ENCODE measurements at places on chromosomes 7 and 10.

- DNase-seq: no peak
Observed at GRCh38 chr7:21106296-21106732, 319.6 kb upstream of the SP8 start.

DNA sequence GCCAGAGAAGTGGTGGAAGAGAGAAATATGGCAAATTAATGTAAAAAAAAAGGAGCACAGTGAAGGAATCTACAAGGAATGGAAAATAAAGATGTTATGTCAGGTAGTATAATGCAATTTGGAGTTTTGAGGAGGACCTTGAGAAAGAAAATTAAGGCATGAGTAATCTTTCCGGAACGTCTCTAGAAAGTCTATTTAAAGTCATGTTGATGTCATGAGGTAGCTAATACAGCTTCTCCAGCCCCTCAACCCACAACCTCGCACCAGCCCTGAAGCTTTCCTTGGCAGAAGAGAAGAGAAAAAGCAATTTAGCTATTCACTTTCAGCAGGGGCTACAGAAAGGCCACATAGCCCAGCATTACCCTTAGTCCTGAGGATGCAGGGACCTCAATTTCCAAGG lies 22.5 kb downstream of the TRDMT1 start:
- no peak for DNase-seq

GRCh38 chr10:95354110-95354509 lies 63.3 kb upstream of the PDLIM1 start:
- DNase-seq: no peak

- no peak for DNase-seq
Observed at GRCh38 chr10:10911035-10911434, 106.6 kb upstream of the CELF2 start.

DNA sequence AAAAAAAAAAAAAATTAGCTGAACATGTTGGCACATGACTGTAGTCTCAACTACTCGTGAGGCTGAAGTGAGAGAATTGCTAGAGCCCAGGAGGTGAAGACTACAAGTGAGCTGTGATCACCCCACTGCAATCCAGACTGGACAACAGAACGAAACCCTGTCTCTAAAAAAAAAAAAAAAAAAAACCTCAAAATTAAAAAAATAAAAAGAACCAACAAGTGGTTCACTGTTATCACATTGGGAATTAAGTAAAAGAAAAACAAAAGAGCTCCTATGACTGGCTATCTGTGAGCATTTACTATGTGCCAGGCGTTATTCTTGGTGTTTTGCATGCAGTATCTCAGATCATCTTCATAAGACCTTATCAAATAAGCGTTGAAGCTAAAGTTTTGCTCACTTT lies 66.0 kb downstream of the ANLN start:
- no peak for DNase-seq

DNA sequence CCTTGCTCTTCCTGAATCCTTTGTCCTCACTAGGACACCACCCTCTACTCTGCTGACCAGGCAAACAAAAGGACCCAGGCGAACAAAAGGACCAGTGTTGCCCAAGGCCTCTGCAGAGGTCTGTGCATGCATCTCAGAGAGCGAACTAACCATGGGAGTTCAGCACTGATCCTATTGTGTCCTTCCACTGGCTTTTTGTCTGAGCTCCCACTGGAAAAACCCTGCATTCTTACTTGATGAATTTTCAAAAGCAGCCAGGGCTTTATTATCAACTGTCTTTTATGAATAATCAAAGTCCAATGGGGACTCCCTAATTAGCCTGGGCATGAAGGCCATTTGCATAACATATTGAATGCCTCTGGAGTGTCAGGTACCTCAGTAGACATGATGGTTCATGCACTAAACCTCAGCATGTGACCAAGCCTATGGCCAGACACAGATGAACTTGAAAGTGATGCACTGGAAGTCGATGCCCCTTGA lies 140.6 kb downstream of the KCNMA1 start:
- no peak for DNase-seq

GRCh38 chr10:113893570-113893969 lies 39.1 kb downstream of the NHLRC2 start:
- DNase-seq: no peak

DNA sequence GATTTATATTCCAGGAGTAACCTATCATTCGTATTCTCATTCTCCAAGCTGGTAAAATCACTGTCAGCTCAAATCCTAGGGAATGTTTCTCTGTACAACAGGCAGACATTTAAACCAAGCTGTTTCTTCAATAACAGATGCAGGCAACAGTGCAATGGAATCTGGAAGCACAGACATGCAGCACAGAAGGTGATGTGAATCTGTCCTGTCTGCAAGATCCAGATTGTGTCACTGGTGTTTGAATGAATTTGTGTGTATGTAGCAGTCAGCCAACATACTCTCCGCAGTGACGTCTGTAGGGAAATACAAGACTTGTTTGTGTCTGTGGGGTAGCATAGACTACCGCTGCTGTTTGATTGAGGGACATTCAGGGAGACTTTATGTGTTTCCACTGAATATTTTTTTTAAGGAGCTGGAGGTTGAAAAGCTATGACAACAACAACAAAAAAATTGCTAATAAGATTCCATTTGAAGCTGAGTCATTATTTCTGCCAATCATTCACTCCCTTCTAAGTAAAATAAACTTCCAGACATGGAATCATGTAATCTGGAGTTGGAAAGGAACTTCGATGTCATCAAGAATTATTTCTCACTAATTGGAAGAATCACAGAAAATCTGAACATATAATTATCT lies 122.9 kb upstream of the MYO3A start:
- DNase-seq: no peak

DNA sequence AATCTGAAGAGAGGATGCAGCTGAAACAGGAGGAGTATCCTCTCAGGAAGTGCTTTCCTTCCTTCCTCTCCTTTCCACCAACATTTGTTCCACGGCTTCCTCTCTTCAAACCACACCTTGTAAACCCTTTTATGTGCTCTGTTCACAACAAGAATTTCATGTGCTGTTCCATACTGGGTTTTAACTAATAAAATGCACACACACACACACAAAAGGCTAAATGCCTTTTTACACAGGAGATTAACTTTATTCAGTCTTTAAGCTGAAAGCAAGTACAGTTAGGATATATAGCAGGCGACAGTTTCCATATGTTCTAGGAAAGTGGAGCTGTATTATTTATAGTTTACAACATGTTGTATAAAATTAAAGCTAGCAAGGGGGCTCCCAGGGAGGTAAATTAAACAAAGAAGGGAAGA lies 106.7 kb downstream of the REEP3 start:
- no peak for DNase-seq

DNA sequence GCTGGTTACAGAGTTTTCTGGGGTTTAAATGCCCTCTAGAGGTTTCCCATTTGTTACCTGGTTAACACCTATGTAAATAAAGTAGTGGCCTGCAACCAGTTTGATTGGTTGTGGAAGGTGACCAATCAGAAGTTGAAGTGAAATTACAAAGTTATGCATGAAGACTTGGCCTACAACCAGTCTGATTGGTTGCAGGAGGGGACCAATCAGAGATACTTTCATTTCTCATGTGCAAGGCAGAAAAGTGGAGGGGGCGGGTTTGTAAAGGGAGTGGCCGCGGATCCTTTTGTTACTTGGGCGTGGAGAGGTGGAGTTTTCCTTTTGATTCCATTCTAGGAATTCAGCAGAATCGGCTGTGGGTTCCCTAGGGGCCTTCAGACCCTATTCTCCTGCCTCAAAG lies 80.8 kb downstream of the SEC23IP start:
- no peak for DNase-seq

GRCh38 chr10:105146436-105146835 lies 505.3 kb downstream of the SORCS3 start:
- no peak for DNase-seq

DNA sequence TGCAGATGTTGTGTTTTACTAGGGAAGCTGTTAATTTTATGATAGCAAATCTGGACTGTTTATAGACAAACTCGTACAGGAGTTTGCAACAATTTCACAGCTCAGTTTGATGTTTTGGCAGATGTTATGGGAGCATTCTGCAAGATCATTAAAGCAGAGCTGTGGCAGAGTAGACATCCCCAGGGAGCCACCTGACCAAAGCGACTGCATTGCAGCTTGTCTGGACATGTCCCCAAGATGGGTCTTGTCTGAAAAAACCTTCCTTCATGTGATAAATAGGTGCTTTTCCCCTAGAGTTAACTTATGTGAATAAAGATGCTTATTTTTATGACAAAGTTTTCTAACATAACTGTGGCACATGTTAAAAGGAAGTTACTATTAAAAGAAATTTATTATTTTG lies 91.2 kb upstream of the GPR141 start:
- no peak for DNase-seq

GRCh38 chr10:34045571-34046190 lies 711.2 kb upstream of the NRP1 start:
- DNase-seq: no peak

GRCh38 chr10:27319752-27320431 lies 79.3 kb upstream of the ACBD5 start:
- peak; percentile 5 for DNase-seq

GRCh38 chr7:84665339-84665738 lies 470.8 kb upstream of the SEMA3A start:
- DNase-seq: no peak

DNA sequence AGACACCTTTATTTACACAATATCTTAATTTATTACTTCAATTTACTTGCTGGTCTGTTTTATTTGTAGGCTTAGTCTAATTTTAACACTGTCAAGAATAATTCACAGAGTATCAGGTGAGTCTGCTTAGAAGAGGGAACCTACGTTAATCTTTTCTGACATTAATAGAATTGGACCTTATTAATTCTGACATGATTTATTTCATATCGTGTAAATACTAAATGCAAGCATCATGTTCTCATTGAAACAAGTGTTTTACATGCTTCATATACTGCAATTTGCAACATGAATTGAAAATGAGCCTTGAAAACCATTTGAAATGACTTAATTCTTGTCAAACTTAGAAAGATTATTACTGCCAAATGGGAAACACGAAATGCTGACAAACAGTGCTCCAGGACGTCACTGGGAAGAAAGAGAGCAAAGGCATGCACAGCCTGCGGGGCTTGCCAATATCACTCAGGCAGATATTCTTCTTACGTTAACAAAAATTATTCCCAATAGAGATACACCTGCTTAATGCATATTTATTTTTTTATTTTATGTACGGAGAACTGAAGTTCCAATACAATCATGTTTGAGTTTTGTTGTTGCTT lies 282.0 kb upstream of the AKR1E2 start:
- no peak for DNase-seq

DNA sequence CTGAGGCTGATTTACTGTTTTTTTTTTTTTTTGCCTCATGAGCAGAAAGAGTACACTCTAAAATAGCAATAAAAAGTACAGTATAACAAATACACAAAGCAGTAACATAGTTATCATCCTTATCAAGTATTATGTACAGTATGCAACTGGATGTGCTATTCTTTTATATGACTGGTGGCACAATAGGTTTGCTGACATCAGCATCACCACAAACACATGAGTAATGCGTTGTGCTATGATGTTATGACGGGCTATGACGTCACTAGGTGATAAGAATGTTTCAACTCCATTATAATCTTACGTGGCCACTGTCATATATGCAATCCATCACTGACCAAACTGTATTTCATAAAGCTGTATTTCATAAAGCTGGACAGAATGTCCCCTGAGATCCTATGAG lies 189.2 kb upstream of the GLI3 start:
- no peak for DNase-seq

- no peak for DNase-seq
Observed at GRCh38 chr10:58932577-58933314, 243.7 kb upstream of the PHYHIPL start.

DNA sequence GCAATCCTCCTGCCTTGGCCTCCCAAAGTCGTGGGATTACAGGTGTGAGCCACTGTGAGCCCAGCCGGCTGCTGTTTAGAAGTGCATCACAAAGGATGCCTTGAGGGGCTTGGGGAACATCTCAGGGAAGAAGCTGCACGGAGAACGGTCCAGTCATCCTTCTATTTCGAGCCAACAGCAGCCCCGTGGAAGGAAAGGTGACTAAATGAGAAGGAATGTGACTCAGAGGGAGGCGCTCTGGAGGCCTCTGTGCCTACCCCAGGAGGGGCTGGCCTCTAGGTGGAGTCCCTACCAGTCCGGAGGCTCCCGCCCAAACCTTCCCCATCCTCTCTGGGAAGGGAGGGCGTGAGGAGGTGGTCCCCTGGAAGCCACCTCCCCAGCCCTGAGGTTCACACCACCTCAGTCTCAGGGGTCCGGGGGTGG lies 76.2 kb downstream of the CTBP2 start:
- DNase-seq: no peak

DNA sequence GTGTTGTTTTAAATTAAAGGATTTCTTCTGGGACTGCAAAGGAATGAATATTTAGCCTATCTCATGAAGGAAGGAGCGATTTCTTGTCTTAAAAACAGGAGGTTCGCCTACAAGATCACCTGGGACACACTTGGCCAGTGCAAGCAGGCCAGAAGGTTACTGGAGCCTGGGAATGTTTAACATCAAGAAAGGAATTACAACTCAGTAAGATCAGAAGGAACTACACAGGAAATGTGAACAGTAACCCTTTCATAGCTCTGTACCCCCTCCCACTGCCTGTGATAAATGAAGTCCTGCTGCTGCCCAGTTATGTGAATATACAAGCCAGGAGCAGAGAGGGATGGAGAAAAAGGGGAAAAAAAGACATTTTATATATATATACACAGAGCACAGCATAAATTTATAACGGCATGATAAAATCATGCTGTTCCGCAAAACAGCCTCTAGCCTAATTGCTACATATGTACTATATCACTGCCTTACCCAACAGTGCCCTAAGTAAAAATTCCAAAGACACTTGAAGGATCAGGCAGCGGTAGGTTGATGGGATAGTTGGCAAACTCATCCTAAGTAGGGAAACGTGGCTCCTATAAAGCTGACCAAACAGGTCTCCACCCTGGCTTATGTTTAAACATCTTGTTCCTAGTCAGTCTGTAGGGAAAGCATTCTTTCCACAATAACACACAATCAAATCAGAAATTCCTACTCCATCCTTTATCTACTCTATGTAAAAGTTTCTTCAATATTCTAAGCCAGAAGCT lies 63.8 kb downstream of the ZNF438 start:
- DNase-seq: no peak

DNA sequence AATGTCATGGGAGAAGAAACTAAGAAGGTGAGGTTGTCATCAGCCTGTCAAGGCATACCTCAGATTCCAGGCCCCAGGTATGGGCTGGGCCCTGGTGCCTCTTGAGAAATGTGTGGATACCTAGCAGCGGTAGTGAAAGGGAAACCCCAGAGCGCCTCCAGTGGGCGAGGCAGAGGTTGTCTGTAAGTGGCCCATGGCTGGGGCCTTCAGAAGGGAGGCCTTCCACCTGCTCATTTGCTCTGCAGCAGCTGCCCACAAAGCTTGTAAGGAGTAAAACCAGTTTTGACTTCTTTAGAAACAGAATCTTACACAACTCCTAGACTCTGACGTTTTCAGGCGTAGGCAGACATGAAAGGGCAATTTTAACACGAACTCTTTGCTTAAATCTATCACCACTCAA lies 509.9 kb downstream of the PARD3 start:
- no peak for DNase-seq

DNA sequence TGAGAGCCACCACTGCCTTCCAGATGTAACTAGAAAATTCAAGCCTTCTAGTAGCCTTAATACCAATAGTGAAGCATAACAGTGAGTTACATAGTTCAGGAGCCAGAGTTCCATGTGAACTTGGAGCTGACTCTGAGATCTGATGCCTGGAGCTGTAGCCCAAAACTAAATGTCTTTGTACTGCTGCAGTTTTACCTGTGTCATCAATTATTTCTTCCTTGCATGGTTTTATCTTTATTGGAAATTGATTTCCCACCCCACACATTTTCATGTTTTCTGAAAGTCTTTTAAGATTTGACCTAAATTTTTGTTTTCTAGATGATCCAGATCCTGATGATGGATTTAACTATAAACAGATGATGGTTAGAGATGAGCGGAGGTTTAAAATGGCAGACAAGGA lies 17.0 kb downstream of the OPN1SW start:
- no peak for DNase-seq

GRCh38 chr10:123911866-123912265 lies 20.3 kb upstream of the CPXM2 start:
- DNase-seq: no peak
